NCI-H1930 (cell line): ENCODE measurements at places on chromosomes 13 and 19.

DNA sequence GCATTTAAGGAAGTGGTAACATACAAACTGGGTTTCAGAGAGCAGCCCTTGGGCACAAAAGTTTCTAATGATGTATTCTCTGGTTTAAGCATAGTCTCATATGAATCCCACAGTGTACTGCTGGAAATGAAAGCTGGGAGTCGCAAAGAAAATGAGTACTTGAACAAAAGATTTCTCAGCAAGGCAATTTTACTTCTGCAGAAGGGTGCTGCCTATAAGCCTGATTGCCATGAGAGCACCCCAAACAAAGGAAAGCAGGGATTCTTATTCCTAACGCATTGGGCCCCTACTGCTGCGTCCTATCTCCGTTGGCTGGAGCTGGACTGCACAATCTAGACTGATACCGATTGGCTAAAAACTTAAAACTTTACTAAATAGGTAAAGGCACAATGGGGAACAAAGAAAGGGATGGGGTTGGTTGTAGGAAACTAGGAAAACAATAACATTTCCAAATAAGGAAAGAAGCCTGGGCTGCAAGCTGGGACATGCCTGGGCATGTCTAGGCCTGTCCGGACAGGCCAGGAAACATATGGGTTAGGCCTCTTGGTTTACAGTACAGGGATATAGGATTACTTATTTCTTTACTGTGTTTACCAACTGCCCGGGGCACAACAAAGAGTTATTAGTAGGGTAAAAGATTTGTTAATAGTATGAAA, 27.4 kb upstream of the VN1R4 start:
- DNase-seq, result no peak

DNA sequence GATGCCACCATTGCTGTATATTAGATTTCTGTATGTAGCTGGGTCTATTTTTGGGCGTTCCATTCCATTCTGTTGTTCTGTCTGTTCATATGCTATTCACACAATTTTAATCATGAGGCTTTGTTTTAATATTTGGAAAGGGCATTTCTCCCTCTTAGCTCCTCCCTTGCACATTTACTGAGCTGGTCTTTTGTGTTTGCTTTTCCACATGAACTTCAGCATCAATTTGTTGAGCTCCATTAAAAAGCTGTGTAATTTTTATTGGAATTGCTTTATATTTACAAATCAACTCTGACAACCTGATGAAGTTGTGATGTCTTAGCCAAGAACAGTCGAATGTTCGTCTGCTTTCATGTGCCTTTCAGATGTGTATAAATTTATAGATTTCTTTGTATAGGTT, 14.0 kb downstream of the WASF3 start:
- DNase-seq, result no peak

DNA sequence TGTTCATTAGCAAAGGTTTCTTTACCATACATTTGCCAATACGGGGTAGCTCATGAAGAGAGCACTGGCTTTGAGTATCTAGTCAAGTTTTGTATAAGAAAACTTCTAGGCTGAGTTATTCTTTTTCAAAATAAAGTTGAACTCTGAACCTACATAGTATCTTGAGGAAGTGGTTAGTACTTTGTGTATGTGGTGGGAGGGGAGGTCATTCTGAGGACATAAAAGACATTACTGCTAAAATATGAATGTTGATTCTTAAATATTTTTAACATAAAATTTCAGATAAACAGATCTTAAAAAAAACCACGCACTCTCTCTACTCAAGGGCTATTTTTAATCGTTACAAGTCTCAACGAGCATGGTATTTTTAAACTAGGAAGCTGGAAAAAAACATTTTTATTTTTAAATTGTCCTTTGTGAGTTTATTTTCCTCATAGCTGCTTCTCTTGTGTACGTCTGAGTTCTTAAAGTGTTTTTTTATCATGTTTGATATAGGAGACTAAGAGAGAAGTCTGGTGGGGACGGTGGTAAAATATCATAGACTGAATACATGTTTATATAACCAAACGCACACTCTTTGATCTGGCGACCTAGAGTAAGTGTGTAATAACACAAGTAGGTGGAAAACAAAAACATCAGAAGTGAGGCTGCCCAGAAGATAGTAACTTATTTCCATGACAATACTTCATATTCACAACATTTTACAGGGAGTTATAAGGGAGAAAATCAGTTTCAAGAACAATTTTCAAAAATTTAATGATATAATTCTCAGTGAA, 118.0 kb upstream of the POSTN start:
- DNase-seq, result no peak

DNA sequence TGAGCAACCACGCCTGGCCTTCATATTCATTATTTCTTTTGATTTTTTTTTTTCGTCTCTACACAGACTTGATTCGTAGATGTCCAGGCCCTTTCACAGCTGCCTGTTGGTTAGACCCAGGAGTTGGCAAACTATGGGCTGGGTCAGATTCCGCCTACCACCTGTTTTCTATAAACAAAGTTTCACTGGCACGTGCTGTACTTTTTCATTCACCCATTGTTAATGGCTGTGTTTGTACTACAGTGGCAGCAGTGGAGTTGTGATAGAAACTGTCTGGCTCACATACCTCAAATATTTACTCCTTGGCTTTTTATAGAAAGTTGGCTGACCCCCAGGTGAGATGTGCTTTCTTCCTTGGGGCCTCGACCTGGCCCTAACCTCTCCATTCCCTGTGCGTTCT, 72.9 kb upstream of the TEX29 start:
- DNase-seq, result no peak

DNA sequence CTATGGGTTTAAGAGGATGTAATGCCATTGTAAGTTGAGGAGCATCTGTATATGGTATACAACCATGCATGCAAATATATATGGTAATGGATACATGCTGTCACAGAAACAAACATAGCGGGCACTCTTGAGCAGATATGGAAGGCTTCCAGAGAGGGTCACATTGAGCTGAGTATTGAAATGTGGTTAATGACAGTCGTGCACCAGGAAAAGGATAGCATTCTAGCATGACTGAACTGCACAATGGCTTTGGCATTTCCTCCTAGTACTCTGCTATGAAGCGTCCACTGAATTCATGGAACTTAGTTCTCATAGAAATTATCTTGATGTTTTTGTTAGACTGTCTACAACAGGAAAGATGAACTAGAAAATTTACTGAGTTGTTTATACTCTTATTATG, 25.2 kb downstream of the DGKH start:
- DNase-seq, result no peak

DNA sequence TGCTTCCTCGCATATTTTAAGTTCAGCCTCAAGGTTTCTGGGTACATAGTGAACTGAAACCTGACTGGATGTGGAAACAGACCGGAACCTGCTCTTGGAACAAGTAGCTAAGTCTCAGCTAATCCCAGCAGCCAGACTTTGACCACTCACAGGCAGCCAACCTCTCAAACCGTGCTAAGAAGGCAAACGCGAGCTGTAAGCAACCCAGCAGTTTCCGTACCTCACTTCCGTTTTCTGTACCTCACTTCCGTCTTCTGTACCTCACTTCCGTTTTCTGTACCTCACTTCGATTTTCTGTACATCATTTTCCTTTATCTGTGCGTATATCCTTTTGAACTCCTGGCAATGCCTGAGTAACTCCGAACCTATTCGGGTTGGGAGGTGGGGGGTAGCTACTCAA, 96.8 kb downstream of the SUCLA2 start:
- DNase-seq, result no peak

GRCh38 chr19:18921593-18921992, 2.1 kb downstream of the DDX49 start:
- DNase-seq, result no peak

GRCh38 chr13:99496184-99497142, 4.8 kb upstream of the TM9SF2 start:
- DNase-seq, result no peak

DNA sequence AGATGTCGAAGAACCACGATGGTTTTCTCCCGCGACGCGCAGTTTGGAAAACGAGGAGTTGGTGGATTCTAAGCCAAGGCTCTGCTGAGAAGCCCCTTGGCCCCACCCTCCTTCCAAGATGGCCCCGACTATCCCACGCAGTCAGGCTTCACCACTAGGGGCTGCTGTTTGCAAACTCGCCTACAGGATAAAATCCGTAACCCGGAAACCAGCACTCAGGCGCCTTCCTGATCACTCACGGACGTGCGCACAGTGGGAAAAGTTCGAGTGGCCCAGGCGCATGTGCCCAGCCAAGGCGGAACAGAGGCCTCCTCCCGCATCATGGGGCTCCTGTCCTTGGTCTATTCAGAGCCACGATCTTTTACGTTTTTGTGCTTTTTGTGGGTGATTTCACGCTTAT, 19.2 kb upstream of the UQCR11 start:
- DNase-seq, result no peak

DNA sequence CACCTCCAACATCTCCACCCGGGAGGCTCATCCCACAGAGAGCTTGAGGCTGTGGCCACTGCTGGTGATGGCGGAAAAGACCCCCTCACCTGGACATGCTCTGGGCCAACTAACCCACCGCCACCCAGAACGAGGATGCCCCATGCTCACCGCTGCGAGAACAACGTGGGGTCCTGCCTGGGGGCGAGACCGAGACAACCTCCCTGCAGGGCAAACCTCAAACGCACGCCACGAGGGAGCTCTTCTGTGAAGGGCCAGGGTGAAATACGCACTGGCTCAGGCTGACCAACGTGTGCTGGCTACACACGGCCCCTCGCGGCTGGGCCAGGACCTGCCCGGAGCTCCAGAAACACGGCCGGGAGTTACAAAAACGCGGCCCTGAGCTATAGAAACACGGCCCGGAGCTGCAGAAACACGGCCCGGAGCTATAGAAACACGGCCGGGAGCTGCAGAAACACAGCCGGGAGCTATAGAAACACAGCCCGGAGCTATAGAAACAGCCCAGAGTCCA, 19.0 kb upstream of the PLPP2 start:
- no peak for DNase-seq

DNA sequence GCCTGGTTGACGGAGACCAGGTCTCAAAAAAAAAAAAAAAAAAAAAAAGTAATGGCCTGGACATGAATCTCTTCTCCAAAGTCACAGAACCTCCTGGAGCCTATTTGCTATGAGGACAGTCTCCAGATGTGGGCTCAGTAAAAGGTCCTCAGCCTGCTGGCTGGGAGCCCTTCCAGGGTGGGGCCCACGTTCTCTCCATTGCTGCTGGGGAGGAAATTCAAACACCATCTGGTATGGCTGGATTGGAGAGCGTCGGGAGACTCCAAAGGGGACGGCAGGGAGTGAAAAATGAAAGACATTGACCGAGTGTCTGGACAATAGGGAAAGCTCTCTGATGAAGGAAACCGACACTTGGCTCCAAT, 1.3 kb upstream of the PBX4 start:
- DNase-seq, result no peak

- DNase-seq, result no peak
These were observed 21.2 kb downstream of the TMPRSS9 start for GRCh38 chr19:2381148-2381820.

DNA sequence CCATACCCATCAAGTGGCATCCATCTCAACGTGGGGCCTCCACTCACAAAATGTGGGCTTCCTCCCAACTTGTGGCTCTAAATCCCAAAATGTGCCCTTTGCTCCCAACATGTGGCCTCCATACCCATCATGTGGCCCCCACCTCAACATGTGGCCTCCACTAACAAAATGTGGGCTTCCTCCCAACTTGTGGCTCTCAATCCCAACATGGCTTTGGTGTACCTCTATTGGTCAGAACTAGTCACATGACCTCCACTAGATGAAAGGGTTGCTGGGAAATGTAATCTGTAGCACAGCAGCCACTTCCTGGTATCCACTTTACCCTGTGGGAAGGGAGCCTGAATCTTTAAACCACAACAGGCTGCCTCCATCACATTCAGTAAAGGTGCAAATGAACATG, 10.1 kb upstream of the ACER1 start:
- no peak for DNase-seq
